CD4-positive, CD25-positive, alpha-beta regulatory T cell (primary cell): ENCODE measurements at places on chromosomes 16 and 17. TPM values are rescaled to one million over a fixed set of nuclear protein-coding genes. Genes with fewer than 3 reads are reported as not detected.

Gene MRPS7
- total RNA-seq = 32.3 TPM

Gene PLLP
- total RNA-seq = not detected

DNA sequence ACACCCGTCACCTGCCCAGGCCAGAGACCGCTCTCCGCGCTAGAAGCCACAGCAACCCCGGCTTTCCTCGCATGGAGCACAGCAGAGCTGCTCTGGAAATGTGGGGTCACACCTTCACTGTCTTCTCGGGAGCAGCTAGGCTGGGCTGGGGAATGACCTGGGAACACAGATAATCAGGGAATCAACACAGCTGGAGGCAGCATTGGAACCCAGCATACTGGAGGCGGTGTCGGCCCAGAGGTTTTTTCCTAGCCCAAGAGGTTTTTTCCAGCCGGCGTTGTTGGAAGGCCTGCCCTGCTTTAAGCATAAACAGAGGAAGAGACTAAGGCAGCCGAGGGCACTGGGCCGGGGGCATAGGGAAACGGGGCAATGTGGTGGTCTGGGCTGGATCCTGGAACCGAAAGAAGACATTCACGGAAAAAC, 791 bp upstream of the PLD6 start:
- DNase-seq = no peak

DNA sequence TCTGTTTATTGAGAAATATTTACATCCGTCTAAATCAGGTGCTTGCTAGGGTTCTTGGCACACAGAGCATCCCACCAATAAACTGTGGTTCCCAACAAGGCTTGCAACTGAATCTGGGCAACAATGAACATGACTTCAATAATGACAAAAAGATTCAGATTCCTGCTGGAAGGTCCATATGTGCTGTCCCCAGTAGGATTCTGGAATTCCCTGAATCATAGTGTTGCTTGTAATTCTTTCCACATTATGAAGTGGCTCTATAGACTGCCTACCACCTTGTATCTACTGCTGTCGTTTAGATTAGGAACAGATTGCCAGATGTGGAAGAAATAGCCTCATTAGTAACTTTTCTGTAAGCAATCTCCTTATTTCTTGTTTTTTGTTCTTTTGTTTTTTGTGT, 265.9 kb downstream of the WWOX start:
- DNase-seq = no peak

GRCh38 chr17:20228860-20229259, 219.7 kb downstream of the SPECC1 start:
- DNase-seq = no peak
